ENCODE measurements at places on chromosomes 3 and 15.

DNA sequence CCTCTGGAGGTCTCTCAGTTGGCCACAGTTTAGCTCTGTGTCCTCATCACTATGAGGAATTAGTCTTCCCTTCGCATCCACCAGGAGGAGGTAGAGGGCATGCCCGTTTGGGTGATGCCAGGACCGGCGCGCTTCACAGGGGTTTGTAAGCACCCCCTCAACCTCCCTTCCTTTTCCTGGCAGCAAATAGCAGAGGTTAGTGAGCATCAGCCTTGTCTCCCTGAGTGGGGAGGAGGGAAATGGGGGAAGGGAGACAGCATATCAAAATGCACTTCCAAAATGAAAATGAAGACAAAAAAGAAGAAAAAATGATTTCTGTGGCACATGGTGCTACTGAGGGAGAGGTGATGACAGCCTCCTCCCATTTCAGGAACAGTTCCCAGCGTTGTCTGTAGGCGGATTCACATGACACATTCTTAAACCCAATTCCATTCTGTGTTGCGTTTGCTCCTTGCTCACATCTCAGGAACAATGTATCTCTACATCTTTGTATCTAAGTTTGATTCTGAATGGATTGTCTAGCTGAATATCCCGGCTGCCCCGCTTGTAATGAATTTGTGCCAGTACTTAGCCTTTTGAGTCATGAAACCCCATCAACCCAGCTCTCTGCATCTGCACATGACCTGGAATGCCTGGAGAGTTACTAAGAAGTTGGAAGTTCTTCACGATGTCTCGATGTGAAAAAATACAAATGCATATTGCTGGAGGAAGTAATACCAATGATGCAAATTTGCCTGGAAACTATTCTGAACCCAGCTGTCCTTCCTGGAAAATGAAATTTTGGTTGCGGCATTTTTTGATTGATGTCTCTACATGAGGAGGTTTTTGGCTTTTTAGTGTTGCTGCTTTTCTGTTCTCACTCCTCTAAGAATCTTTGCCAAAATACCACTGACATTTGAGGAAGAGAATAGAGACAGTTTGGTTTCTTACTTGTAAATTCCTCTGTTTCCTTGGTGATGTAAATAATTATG, 45.2 kb downstream of the TYRO3 start:
- peak; percentile 47 for DNase-seq

DNA sequence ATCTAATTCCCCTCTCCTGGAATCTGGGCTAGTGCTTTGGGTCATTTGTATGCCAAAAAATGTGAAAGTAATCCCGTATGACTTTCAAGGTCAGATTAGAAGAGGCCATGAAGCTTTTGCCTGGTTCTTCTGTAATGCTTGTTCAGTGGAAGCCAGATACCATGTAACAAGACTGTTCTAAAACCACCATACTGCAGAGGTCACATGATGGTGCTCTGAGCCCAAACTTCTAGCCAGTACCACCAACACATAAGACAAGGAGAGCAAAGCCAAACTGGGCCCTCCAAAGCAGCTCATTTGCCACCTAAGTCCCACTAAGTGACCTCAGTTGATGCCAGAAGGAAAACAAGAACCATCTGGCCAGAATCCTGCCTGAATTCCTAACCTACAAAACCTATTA, 64.3 kb upstream of the MELTF start:
- no peak for DNase-seq

DNA sequence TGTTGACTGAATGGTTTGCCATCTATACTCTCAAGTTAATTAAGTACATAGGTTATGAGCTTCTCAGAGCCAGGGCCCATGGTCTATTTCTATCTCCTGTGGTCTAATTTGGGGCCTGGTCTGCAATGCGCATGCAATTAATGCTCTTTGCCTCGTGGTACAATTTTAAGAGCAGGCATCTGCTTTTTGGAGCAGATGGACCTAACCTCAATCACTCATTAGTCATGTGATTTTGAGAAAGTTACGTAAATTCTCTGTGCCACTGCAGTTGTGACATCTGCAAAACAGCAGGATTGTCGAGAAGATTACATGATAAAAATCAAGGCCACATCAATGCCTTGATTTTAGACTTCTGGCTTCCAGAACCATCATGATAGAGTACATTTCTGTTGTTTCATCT, 543.7 kb upstream of the ADAMTS9 start:
- DNase-seq: no peak

DNA sequence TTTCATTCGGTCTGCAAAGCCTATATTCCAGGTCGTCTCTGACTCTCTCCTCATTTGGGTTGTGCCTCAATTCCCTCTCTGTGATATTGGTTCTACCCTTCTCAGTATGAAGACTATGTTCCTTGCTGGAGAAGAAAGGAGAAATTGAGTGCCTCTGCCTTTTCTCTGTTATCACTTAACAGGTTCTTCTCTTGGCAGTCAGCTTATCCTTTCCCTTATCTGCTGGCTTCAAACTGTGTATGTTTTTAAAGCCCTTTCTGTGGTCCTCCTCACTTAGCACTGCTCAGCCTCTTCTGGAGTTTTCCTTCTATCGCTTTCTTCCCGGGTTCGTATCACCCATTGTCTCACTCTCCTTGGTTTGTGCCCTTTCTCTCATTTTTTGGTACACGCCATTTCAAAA, 65.3 kb upstream of the FSTL1 start:
- no peak for DNase-seq

- no peak for DNase-seq
Measured at GRCh38 chr3:13160619-13161018, 87.4 kb upstream of the IQSEC1 start.

GRCh38 chr3:4997946-4998345, 18.7 kb downstream of the BHLHE40 start:
- DNase-seq: no peak

GRCh38 chr3:98846101-98846500, 55.4 kb downstream of the DCBLD2 start:
- no peak for DNase-seq

DNA sequence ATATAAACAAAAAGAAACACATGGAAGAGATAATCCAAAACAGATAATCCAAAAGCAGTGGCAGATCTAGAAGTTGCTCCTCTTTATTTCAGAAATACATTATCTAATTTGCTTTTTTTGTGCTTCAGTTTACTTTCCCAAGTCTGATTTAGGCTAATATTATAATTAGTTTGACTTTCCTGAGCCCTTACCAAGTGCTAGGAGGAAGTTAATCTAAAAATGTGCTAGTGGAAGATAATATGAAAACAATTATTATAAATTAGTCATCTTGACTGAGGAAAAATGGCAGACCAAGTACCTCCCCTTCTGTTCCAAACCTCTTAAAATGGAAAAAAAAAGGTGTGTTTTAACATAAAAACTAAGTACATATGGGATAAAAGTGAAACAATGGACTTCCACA, 17.5 kb downstream of the SLC9A9 start:
- DNase-seq: no peak

DNA sequence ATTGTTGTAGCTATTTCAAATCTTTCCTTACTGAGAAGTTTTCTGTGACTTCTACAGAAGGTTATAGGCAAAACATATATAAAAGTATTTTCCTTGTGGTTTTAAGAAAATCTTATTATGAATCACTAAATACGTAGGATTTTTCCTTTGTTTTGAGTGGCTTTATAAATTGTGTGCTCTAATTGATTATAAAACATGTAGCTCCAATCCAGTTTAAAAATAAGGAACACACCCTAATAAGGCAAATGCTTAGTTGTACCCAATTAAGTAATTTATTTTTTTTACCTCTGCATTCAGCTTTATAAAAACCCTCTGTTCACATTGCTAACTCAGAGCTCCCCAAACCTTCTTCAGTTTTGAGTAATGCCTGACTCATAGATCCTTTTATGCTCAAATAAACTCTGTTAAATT, 408.0 kb downstream of the NAALADL2 start:
- no peak for DNase-seq

GRCh38 chr3:4853749-4854140, 125.5 kb upstream of the BHLHE40 start:
- DNase-seq: no peak

DNA sequence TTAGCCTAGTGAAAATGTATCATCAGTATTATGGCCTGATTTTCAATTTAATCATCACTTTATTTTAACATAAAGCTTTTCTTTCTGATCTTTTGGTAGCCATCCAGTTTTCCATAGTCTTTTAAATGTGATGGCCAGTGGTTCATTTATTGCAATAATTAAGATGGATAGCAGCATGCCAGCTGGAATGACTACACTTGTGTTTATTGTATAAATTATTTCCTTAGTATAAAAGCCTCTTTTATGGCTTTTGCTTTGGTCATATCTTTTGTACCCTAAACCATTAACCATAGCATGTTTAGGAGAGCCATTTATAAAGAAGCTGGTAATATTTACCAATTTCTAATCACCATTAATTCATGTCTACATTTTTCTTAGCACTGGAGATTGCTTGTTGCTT, 31.7 kb downstream of the ALCAM start:
- no peak for DNase-seq

DNA sequence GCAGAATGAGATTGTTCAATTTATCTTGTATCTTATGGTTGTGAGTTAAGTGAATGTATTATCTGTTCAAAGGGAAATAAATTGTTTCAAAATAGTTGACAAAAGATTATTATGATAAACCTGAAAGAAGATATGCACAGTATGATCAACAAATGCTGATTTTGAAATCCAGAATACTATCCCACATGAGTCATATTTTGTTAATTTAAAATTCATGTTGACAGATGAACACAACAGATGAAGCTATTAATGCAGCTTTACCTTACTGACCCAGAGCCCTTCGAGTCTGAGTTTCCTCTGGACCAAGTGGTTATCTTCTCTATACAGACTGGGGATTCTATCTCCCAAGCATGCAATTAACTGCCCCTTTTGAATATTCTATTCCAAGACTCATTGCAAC, 482.8 kb downstream of the FGF12 start:
- DNase-seq: no peak

DNA sequence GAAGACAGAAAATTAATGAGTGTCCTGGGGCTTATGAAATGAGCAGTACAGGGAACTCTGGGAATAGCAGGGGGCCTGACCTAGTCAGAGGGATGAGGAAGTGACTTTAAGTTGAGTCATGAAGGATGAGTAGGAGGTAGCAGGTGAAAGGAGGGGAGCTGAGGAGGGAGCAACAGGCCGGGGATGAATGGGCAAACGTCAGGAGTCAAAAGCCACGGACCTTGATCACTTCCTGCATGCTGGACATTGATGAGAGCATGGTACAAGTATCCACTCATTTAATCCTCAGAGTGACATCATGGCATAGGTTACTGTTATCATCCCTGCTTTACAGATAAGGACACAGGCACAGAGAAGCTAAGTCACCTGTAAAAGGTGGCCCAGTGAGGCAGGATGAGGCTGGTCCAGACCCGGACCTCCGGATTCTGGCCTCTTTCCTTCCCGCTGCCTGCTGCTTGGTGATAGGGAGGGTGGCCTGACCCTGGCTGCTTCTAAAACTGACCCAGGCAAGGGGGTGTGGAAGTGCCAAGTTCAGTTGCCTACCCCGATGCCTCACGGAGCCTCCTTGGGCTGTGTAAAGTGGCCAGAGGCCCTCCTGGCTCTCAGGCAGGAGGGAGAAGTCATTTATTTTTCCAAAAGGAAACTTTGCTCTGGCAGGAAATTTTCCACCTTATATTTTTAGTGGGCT, 7.6 kb downstream of the CORO2B start:
- DNase-seq: no peak

GRCh38 chr3:139811331-139811730, 123.7 kb upstream of the CLSTN2 start:
- no peak for DNase-seq

- DNase-seq: no peak
Measured at GRCh38 chr3:188315553-188315952, 161.6 kb downstream of the LPP start.

DNA sequence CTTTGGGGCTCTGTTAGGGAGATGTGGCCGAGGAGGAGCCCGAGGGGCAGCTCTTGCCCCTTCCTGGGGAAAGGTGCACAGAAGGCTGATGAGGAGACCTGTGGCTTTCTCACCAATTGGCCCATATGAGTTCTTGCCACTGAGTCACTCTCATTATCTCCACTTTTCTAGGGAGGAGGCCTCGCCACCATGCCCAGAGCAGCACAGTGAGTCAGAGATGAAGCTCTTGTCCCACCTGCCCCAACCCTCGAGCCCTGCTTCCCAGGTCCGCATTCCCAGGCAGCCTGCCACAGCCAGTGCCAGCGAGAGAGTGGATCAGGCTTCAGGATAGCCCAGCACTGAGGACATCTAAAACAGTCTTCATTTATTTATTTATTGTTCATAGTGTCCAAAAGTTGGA, 53.5 kb downstream of the AMOTL2 start:
- no peak for DNase-seq

DNA sequence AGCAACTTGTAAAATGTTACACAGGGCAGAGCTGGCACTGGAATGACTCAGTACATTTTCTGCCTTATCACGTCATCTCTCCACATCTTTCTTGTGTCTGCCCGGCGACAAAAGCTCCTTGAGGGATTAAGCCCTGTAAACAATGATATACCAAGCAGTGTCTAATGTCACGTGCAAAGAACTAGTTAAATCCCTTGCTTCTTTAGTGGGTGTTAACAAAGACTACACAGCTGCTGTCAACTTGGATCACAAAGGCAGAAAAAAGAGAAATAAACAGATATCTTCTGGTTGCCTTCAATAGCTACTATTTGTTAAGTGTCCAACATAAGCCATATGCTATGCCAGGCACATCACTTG, 48.1 kb upstream of the FRMD4B start:
- no peak for DNase-seq

- no peak for DNase-seq
Measured at GRCh38 chr15:69518806-69519205, 66.2 kb downstream of the RPLP1 start.

DNA sequence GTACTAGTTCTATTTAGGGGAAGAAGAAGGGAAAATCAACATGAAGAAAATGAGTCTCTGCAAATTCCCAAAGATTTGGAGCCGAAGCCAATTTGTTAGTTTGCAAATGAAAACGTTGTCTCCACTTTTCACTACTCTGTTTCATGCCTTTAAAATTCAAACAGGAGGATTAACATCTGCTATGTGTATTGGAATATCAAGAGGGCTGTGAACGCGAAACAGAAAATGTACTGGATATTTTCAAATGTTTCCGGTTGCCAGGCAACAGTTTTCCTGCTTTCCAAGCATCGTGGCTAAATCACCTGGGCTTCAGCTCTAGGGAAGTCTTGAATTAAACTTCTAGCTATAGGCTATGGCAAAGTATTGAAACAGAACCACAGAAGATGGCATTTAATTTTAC, 172.8 kb downstream of the KCNMB2 start:
- no peak for DNase-seq
